T-helper 17 cell (primary cell): ENCODE measurements at places on chromosomes 2 and 18.

- no peak for DNase-seq
These were observed 26.9 kb upstream of the COL6A3 start for GRCh38 chr2:237440819-237441281.

DNA sequence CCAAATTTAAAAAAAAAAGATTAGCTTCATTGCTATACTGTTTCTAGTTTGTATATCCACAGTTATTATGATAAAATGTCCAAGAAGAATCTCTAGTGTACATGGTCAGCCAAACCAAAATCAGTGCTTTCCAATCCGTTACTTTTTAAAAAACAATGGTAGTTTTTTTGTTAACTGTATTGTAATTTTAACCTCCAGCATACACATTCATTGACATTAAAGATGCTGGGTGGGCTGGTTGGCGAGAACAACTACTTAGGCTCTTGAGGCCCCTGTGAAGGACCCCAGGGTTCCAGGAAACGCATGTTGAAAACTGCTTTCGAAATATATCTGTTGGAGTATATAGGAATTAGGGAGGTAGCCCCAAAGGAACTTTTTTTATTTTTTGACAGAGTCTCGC lies 107.3 kb upstream of the RASGRP3 start:
- no peak for DNase-seq

DNA sequence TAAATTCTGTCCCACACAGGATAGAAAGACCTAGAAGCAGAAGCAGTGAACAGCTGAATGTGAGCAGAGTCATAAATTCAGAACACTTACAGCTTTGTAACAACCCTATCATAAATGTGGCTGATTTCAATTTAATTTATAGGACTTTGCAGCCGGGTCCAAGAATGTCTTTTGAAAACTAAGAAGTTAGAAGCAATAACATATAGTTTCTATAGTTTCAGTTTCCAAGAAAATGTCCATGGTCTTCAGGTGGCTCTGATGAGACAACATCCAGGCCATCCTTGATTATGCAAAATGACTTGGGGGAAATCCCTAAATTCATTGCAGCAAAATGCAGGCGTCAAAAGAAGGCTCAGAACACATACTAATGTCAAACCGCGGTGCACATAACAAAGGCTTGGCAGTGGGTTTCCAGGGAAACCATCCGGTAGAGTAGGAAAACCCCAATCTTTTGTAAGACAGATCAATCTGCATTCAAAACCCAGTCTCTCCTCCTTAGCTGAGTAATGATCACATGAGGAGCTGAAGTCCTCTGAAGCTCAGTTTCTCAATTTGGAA lies 442.2 kb upstream of the ID2 start:
- no peak for DNase-seq

DNA sequence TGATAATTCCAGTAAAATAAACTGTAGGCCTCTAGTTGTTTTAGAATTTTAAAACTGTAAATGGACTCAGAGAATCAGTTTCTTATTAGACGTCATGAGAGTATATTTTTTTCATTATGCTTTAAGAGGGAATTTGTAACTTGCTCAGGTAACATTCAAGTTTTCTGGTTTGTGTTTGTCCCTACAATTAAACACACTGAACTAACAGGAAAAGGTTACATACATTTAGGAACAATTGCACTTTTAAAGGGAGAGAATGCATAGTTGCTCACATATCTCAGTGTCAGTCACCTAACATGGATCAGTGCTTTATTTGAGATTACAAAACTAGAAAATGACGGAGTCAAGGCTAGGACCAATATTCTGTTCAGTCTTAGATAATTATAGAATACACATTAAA lies 3.1 kb downstream of the COL3A1 start:
- no peak for DNase-seq

- DNase-seq = no peak
These were observed 564 bp downstream of the TRABD2A start for GRCh38 chr2:84880395-84880644.

GRCh38 chr2:170523506-170523905 lies 191.6 kb upstream of the SP5 start:
- no peak for DNase-seq

DNA sequence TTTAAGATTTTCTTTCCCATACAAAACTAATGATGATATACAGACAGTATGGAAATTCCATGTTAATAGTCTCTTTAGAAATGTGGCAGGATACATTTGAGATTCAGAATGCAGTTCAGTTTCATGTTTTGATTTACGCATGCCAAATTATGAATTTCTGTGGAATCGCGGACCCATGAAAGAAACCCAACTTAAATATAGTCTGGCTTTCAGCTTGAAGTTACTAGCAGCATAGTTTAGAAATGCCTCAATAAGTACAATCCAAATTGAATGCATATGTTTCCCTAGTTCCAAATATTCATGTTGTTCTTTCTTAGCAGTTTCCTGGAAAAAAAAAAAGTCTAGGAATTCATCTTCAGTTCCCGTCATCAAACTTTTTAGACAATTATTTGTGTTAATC lies 164.1 kb upstream of the RASGRP3 start:
- no peak for DNase-seq

- no peak for DNase-seq
These were observed 9.0 kb downstream of the CCDC85A start for GRCh38 chr2:56192664-56193305.

- DNase-seq = no peak
These were observed 95.7 kb downstream of the NEDD4L start for GRCh38 chr18:58139459-58140386.

- DNase-seq = no peak
These were observed 22.8 kb downstream of the OTOF start for GRCh38 chr2:26455037-26455669.

DNA sequence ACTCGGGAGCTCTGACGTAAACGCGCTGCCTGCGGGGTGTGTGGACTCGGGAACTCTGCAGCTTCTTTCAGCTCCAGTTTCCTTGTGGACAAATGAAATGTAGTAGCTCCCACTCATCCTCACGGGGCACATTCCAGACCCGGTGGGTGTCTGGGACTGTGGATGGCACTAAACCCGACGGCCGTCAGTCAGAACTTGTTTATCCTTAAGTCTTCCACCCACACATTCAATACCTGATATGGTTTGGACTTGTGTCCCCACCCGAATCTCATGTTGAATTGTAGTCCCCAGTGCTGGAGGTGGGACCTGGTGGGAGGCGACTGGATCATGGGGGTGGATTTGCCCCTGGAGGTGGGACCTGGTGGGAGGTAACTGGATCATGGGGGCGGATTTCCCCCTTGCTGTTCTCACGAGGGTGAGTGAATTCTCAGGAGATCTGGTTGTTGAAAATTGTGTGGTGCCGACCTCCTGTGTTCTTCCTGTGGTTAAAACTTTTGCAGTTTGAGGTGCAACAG lies 81.2 kb upstream of the SNTG2 start:
- no peak for DNase-seq

GRCh38 chr18:63763831-63764600 lies 11.2 kb upstream of the SERPINB7 start:
- no peak for DNase-seq

- DNase-seq = no peak
These were observed 1.3 kb downstream of the RASGRP3 start for GRCh38 chr2:33477473-33478468.

DNA sequence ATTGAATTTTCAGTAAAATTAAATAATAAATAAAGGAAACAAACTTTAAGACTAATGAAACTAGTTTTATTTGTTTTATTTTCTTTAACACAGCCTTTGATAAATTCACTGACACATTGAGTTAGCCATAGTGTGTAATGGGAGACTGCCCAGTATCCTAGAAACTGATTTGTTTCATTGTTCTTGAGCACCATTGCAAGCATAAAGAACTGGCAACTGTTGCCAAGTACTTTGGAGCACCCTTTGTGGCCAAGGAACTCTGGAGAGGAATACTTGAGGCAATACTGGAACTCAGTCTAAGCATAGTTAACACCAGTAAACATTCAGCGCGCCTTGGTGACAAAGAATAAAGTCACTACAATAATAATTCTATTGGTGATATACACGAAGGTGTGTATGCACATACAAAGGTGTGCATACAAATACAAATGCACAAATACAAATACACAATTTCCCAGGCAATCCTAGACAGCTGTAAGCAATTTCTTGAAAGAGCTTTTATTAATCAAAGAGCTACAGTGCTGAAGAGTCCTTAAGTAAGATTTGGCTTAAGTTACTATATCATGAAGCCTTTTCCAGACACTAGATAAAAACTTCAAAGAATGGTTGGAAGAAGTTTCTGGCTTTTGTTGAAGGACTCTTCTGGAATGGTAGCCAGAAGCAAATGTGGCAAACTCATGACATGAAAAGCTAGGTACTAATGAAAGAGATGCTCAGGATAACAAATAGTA lies 1371.2 kb downstream of the LRP1B start:
- no peak for DNase-seq

DNA sequence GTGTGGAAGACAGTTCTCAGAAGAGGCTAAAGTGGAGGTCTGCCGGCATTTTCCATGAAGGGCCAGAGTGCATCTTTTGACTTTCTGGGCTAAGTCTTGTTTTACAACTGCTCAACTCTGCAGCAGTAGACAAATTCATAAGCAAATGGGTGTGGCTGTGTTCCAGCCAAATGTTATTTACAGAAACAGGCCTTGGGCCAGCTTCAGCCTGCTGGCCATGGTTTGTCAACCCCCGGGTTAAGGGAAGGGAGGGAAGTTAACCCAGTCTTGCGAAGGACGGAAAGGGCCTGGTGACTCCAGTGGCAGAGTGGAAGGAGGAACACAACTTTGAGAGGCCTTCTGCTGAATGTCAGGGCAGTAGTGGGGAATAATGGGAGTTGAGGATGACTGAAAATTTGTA lies 34.3 kb upstream of the NCKAP5 start:
- no peak for DNase-seq

DNA sequence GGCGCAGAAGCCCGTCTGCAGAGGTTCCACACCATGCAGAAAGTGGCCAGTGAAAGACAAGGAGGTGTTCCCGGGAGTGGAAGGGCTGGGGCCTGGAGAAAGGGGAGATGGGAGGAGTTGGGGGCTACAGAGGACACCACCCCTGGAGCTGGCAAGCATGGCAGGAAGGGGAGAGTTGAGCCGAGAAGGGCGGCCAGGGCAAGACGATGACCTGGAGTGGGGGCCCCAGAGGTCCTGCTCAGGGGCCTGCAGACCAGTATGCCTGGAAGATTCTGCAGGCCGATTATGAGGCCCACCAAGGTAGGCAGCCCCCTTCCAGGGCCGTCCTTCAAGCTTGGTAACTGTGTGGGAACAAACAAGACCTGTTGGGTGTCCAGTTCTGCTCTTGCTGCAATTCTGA lies 33.1 kb downstream of the RBFA start:
- DNase-seq = no peak

DNA sequence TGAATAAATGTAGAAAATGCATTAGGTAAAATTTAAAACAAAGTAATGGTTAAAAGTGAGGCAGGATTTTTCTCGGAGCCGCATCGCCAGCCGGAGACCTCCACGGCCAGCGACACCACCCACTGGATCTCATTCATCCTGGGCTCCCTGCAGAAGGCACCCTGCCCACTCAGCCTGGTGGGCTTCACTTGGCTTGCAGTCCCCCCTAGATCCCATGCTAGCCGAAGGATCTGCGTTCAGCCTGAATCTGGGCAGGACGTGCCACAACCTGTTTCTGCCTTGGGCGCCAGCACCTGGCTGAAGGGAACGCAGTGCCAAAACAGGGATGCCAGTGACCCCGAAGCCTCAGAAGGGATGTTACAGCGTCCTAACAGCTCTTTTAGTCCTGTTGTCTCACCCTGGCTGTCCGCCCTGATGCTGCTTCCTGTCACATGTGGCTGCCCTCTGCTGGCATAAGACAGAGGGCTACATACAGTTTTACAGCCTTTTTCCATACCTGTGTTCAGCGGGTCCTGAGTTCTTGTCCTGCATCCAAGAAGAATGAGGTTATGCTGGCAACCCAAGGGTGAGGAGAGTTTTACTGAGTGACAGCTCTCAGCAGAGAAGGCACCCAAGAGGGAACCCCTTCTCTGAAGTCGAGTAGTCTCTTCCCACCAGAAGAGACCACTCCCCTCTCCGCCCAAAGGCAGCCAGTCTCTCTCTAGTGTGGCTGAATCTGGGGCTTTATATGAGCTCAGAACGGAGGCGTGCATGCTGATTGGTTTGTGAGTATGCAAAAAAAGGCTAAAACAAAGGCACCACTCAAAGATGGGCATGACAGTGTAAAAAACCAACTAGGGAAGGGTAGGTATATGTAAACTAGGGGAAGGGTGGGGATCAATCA lies 173.1 kb upstream of the GYPC start:
- no peak for DNase-seq

DNA sequence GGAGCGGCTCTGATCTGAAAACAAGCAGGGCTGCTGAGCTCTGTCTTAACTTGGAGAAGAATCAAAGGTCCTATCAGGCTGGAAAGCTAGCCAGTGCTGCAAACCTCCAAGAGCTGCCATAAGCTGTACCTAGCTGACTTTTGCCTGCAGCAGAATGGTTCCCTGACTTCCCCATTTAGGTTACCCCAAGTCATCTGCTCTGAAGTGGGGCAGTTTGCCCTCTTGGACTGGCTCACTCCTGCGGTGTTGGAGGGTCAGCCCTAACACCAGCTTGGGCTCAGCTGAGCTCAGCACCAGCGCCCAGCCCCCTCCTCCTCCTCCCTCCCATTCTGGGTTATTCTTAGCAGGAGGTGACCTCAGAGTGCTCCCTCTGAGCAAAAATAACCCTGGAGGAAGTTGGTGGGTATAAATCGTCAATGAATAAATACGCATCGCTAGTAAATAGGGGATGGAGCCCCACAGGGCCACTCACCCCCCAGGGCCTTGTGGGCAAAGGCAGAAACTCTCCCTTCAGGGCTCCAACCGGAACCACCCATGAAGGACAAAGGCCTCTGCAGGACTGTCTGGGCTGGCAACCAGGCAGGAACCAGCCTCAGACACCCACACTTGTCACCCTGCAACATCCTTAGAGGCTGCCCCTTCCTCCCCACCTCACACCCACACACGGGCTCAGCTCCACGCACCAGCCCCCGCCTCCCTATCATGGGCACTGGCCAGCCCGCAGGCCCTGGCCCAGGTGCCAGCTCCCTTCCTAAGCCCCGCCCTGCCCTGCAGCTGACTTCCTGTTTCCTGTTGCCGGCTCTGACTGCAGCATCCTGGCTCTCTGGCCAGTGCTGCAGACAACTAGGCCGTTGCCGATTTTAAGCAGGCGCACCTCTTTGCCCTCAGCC lies 46.9 kb downstream of the DNMT3A start:
- DNase-seq = peak; percentile 62

DNA sequence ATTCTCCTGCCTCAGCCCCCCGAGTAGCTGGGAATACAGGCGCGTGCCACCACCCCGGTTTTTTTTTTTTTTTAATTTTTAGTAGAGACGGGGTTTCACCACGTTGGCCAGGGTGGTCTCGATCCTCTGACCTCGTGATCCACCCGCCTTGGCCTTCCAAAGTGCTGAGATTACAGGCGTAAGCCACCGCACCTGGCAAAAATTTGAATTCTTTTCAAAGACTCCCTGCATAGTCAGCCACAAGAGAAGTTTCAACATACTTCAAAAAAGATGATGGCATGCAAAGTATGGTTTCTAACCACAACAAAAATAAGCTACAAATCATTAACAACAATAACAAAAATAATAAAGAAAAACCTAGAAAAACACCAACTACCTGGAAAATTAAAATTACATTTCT lies 22.0 kb downstream of the HYCC2 start:
- DNase-seq = no peak
